ENCODE measurements at places on chromosomes 1 and 21. TPM values are rescaled to one million over a fixed set of nuclear protein-coding genes. Genes with fewer than 3 reads are reported as not detected.

Gene ELAPOR1
- 16.6 TPM for total RNA-seq

Gene SPATA1
- total RNA-seq = 0.25 TPM

Gene NCF2
- total RNA-seq = 6.9 TPM

Gene TTC39A
- not detected for total RNA-seq

Gene E2F2
- 1.8 TPM for total RNA-seq

Gene FNBP1L
- 1.5 TPM for total RNA-seq

Gene GNAT2
- not detected for total RNA-seq

Gene LEPR
- 1.8 TPM for total RNA-seq

Gene CHIA
- total RNA-seq = not detected

Gene C1orf74
- 0.60 TPM for total RNA-seq

Gene RHOU
- 1.5 TPM for total RNA-seq

Gene C1orf185
- not detected for total RNA-seq

Gene C1orf115
- total RNA-seq = 0.45 TPM

Gene CD2
- total RNA-seq = 135 TPM

Gene EPHA8
- not detected for total RNA-seq

Gene SCAMP3
- 54.7 TPM for total RNA-seq

Gene GUCA2A
- total RNA-seq = not detected

Gene GSTM5
- total RNA-seq = 0.12 TPM

Gene TEX38
- not detected for total RNA-seq

Gene NBPF20
- total RNA-seq = 3.5 TPM

Gene ACTN2
- total RNA-seq = not detected

Gene REN
- total RNA-seq = not detected

Gene CAPN2
- 190 TPM for total RNA-seq

Gene PAX7
- total RNA-seq = not detected

Gene CLEC20A
- not detected for total RNA-seq

Gene CACHD1
- 7.3 TPM for total RNA-seq

Gene GOLPH3L
- 21.5 TPM for total RNA-seq

Gene CCDC185
- total RNA-seq = not detected

Gene GCSAML
- 0.47 TPM for total RNA-seq

Gene CD5L
- total RNA-seq = not detected

Gene DIRAS3
- total RNA-seq = not detected

Gene APCS
- not detected for total RNA-seq

Gene KCNE2
- not detected for total RNA-seq
